ENCODE measurements at places on chromosomes 6 and 20.

GRCh38 chr6:84065693-84066290 is 32.2 kb downstream of the MRAP2 start:
- DNase-seq, result no peak

DNA sequence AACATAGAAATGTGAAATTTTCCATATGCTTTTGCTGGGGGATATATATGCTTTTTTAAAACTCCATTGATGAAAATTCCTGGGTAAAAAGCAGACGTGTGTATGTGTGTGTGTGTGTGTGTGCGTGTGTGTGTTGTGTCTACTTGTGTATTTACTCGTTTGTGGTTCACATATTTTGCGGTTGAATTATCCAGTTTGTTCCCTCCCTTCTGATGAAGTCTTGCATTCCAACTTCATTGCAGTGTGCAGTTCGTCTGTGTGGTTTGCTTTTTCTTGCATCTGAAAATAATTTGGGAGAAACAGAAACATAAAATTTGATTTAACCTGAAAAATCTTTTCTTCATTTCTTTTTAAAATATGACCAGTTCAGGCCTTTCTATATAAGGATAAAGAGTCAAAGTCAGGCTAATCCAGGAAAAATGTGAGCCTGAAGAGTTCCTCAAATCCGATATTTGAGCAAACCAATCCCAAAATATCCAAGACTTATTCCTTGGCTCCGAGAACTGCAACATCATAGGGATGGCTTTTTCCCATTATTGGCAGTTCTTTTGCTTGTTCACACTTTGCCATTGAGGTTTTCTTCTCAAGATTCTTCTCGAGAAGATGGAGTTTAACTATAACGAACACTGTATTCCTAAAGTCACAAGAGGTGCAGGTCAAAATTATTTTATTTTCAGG is 202.2 kb upstream of the CCN2 start:
- DNase-seq, result no peak

- DNase-seq, result no peak
Measured at GRCh38 chr6:138996524-138996923, 8.5 kb upstream of the REPS1 start.

DNA sequence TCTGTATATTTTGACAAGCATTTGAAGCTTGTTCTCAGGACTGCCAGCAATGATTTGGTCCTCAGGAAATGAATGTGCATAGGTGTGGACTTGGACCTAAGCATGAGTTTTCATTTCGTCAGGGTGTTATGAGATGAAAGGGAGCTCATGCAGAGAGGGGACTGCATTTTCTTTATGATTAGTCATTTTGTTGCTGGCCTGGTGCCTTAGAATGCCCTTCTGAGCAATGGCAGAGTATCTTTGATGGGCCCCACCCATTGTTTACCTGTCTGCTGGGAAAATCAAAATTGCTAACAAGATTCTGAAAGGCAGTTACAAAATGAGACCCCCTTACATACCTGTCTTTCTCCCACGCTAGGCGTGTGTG is 51.5 kb upstream of the MTHFD1L start:
- no peak for DNase-seq

DNA sequence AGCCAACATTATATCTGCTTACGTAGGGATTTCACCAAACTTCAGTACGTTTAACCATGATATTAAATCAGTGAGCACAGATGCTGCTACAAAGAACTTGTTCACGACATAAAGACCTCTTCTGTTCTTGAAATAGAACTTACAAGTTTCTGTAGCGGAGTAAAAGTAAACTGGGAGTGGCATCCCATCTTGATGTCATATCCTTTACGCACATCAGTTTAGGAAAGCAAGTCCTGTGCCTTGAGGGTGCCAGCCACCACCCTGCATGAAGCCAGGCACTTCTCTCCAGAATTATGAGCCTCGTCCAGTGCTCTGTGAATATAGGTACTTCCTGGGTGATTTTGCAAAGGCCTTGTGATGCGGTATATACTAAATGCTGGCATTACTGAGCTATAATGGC is 122.6 kb downstream of the BTBD3 start:
- no peak for DNase-seq

DNA sequence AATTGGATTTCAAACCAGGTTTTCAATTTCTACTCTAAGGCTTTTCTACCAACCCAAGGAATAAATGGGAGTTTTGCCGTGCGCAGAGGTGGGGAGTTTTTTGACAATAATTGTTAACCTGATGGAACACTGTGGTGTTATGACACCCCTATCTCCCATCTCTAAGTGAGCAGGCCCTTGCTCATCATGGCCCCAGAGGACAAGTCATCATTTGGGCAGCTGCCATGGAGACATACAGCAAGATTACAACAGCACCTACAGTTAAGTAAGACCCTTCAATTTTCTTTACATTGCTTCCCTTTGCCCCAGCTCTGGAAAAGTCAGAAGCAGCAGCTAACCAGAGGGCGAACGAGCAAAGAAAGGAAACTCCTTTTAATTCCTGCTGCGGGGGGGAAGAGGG is 54.3 kb downstream of the ADGRF5 start:
- DNase-seq, result no peak

- no peak for DNase-seq
Measured at GRCh38 chr20:56840716-56841261, 211.7 kb downstream of the TFAP2C start.

DNA sequence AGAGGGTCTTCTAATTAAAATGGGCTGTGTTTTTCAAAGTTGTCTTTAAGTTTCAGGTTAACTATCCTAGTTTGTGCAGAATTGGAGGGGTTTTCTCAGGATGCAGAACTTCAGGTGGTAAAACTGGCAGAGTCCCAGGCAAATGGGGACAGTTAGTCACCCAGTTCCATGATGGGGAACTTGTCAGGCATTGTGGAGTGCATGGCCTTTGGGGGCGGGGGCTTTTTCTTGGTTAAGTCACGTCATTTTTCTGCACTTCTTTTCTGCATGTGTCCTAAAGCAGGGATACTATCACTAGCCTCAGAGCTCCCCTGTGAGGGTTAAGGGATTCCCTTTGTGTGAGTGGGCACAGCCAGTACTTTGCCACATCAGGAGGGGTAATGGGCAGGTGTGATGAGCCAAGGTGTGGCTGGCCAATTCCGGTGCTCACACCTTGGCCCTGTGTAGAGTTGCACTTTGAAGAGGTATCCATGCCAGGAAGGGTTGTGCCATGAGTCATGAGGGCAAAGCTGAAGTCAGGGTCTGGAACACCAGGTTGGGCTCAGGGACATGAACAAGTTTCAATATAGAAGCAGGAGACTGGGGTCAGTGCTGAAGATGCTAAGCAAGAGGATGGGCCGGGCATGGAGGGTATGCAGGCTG is 126.0 kb upstream of the RREB1 start:
- DNase-seq, result no peak

DNA sequence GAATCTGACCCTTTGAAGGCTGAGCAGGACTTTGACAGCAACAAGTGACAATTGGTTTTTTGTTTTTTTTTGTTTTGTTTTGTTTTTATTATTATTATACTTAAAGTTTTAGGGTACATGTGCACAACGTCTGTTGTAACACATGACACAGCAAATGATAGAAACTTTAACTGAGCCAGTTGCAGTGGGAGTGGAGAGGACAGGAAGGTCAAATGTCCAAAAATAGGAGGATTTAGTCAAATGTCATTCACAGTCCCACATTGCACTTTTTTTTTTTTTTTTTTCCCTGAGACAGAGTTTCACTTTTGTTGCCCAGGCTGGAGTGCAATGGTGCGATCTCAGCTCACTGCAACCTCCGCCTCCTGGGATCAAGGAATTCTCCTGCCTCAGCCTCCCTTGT is 223.0 kb downstream of the HIVEP2 start:
- DNase-seq, result no peak

DNA sequence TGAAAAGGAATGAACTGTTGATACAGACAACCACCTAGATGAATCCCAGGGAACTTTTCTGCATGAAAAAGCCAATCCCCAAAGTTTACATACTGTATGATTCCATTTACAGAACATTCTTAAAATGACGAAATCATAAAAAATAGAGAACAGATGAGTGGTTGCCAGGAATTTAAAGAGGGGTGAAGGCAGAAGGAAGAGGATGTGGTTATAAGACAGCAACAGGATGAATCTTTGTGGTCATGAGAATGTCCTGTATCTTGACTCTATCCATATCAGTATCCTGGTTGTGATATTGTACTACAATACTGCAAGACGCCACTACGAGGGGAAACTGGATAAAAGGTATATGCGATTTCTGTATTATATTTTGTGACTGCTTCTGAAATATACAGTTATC is 70.1 kb upstream of the EMILIN3 start:
- DNase-seq, result no peak

GRCh38 chr6:3929281-3929798 is 80.2 kb downstream of the FAM50B start:
- no peak for DNase-seq

GRCh38 chr6:118548136-118548535 is at the start of gene PLN:
PLN (plus strand) TSS chr6:118548296; CDS start chr6:118558922, 10,626 bp downstream.
- no peak for DNase-seq

GRCh38 chr6:89675949-89676748 is 37.6 kb upstream of the LYRM2 start:
- DNase-seq, result no peak

GRCh38 chr20:25061821-25062530 is 4.0 kb upstream of the ACSS1 start:
- DNase-seq, result no peak

DNA sequence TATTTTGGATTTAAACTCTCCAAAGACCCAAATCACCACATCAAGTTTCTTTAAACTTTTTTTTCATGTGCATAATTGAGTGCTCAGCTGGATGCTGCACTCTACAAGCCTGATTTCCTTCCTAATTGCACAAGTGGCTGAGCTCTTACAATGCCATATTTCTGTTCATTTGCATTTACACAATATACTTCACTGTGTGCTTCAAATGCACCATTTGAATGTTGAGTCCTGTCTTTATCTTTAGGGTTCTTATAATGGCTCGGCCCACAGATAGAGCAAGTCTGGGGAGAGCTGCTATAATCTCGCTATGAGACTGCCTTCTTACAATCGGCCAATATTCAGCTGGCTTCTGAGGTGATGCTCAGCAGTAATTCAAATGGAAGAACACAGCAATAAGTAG is 200.6 kb upstream of the MAP3K7 start:
- no peak for DNase-seq

- DNase-seq, result no peak
Measured at GRCh38 chr6:164928057-164928727, 381.2 kb downstream of the C6orf118 start.

DNA sequence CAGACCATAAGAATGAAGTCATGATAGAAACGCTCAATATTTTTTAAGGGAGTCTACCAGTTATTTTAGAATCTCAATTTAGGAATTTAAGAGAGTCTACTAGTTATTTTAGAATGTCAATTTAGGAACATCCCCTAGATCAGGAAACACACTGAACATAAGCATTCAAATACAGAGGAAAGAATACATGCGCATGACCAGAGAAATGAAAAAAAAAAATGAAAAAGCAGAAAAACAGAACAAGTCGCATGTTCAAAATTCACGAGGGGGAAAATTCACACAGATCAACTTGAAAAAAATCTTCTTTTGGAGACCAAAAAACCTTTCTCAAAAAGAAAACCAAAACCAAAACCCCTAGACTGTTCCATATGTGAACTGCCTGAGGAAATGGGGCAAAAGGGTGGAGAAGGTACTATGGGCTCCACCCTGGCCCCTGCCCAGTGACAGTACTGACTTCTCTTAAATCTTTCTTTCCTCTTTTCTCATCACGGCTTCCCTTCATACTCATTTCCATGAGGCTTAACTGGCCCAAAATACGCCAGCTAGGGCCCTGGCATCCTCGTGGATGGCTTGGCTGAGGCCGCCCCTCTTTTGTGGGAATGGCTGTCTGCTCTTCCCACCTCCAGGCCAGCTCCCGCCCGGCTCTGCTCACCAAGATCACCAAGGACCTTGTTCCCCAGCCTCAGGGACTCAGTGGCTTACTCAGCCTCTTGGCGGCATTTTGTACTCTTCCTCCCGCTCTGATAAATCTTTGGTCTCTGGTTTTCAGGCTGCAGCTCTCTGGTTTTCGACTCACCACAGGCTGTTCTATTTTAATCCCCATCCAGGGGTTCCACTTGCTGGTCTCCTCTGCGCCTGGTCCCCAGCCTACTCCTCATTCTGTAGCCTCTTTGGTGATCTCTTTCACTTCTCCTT is 11.2 kb downstream of the ZBTB2 start:
- no peak for DNase-seq

DNA sequence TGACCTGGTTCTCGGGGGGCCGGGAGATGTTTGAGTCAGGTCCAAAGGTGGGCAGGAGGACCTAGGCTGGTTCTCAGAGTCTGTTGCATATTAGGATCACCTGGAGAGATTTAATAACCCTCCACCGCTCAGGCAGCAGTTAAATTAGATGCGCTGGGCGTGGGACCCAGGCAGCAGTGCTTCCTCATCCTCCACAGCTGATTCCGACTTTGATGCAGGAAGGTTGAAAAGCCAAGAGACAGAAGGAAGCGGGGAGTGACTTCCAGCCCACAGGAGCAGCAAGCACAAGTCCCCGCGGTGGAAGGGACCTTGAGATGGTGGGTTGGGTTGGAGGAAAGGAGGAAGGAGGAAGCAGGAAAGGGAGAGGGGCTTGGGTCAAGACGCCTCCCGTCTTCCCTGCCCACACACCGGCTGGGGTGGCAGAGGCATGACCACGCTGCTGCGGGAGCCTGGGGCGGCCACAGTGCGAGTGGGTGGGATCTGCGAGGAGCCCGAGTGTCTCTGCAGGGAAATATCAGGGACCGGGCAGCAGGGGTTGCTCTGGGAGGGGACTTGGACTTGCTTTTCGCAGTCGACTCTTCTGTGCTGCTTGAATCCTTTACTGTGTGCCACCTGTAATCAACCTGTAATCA is 146.0 kb downstream of the PHACTR3 start:
- DNase-seq, result no peak

DNA sequence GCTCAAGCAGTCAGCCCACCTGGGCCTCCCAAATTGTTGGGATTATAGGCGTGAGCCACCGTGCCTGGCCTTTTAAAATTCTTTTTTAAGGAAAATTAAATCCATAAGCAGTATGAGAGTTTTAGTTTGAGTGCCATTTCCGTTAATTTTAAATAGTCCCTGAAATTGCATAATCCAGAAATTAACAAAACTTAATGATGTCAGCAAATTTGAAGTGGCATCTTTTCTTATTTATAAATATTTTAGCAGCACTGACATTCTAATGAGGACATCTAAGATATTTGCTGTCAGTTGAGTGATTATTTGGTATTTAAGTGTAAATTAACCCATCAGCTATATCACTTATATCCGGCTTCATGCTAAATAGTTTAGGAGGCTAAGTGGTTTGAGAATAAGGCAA is 42.9 kb upstream of the FAM184A start:
- no peak for DNase-seq

GRCh38 chr6:74814440-74814839 is 391.4 kb downstream of the COL12A1 start:
- no peak for DNase-seq

- DNase-seq, result no peak
Measured at GRCh38 chr20:37309936-37310590, 20.6 kb downstream of the MANBAL start.

DNA sequence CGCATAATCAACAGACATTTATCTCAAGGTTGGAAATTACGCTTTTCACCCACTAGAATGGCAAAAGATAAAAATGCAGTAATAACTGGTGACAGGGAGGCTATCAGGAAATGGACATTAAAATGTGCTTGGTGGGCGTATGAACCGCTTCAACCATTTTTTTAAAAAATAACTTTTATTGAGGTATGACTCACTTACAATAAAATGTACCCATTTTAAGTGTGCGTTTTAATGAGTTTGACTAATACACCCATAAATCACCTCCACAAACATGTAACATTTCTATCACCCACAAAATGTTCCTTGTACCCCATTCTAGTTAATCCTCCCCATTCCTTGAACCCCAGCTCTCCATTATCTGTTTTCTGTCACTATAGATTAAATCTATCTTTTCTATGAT is 96.8 kb downstream of the IYD start:
- DNase-seq, result no peak
